ENCODE measurements at places on chromosomes 3 and 15. TPM values are rescaled to one million over a fixed set of nuclear protein-coding genes. Genes with fewer than 3 reads are reported as not detected.

The BRK1 gene
- 118 TPM for total RNA-seq

The SUSD5 gene
- total RNA-seq, result not detected

The CPA3 gene
- not detected for total RNA-seq

The DOCK3 gene
- not detected for total RNA-seq

The PRTG gene
- 17.1 TPM for total RNA-seq

The MORC1 gene
- not detected for total RNA-seq

DNA sequence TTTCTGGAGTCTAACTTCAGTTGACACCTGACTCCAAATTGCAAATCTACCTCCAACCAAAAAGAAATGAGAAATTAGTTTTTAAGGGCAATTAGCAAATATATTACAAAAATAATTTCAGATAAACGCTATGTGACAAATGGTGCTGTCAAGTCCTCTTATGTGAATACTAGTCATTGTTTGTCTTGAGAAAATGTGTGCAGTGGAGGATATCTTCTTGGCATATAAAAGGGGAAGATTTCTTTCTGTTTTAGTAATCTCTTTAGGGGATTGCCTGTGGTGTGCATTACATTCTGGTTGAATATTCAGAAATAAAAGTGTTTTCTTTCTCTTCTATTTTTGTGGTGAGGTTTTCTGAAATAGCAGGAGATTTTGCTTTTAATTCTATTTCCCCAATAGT, 3.0 kb upstream of the GCSAM start:
- DNase-seq, result no peak

GRCh38 chr3:25084016-25084415, 344.0 kb upstream of the RARB start:
- no peak for DNase-seq

- no peak for DNase-seq
Measured at GRCh38 chr15:48334260-48334659, 3.0 kb downstream of the DUT start.

- peak; percentile 25 for DNase-seq
Measured at GRCh38 chr3:10983219-10983916, 9.2 kb upstream of the SLC6A1 start.

GRCh38 chr3:194967151-194968117, 281.8 kb downstream of the FAM43A start:
- DNase-seq, result no peak

DNA sequence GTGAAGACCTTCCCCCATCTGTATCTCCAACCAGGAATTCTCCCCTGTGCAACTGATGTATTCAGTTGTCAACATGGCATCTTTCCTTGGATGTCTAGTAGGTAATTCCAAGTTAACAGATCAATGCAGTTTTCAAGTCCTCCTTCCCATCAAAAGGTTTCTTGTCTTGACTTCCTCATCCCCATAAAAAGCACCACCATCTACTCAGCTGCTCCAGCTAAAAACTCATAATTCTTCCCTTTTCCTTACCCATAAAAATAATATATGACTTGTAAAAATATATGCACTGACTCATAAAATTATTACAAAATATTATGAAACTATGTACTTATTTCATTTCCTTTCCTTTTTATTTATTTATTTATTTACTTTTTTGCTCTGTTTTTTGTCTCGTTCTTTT, 5.0 kb upstream of the CAND2 start:
- no peak for DNase-seq

DNA sequence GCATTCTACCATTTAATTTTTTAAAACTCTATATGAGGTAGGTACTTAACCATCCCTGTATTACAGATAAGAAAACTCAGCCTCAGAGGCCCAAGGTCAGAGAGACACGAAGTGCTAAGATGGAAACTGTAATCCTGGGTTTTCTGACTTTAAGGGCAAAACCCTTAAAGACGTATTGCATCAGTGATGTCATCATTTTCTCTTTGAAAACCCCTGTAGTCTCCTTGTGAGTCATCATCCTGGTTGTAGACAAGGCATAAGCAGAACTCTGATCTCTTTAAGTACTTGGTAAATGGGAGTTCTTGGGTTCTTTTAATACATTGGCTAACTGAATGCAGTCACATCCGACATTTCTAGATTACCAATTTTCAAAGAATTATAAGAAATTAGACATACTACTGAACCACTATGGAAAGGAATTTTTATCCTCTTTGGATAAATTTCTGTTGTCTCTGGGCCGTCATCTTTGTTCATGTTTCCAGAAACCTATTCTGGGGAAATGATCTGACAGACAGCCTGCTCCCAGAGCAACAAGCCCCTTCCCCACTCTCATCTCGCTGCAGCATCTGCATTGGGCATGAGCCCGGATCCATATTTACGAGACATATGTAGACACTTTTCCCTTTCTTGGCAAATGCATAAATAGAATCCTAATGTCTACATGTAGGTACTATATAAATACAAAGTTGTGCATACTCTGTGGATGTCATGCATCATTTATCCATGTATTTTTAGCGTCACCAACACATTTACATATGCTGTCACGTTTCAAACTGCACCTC, 48.7 kb upstream of the MDFIC2 start:
- no peak for DNase-seq

DNA sequence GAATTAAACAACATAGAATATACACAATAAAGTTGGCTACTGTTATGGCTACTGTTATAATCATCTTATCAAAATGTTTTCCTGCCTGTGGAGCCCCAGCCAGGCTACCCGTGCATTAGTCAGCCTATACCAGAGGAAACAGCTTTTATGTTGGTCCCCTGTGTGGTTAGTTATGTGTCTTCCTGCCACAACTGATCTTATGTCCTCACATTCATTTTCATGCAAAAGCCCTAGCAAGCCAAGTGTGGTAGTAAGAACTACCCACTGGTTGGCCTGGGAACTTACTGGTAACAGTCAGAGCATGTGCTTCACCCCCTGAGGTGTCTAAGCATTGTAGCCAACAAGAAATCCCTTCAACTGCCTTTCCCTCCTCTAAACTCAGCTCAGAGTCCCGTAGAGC, 21.8 kb downstream of the MGLL start:
- no peak for DNase-seq

- DNase-seq, result peak; percentile 78
Measured at GRCh38 chr3:14803101-14803980, 15.4 kb upstream of the FGD5 start.

- no peak for DNase-seq
Measured at GRCh38 chr3:37736624-37737023, 125.1 kb upstream of the CTDSPL start.

- DNase-seq, result no peak
Measured at GRCh38 chr15:93520206-93520605, 431.2 kb upstream of the RGMA start.

All from HepG2 (cell line).